ENCODE measurements at places on chromosomes 7 and 10.

DNA sequence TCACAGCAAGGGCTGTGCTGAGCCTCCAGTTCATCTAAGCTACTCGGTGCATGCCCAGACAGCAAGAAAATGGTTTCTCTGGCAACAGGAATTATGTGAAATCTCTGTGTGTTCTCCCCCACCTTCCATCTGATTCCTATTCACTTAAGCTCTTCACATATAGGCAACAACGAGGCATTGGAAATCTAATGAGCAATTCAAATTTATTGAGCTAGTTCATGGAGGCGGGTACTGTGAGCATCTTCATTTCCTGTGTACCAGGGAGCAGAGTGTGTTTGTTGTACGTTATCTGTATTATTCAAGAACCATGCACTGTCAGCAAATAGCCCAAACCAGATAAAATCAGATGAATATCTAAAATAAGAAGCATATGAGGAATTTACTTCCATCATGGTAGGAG, 739.1 kb downstream of the MAGI2 start:
- H3K4me3 ChIP-seq, result no peak overlapping the region
- peaks cover 10% of the 10 kb centered on the region for H3K4me1 ChIP-seq
- DNase-seq, result no peak
- H3K36me3 ChIP-seq, result no peaks in the 10 kb centered on the region

DNA sequence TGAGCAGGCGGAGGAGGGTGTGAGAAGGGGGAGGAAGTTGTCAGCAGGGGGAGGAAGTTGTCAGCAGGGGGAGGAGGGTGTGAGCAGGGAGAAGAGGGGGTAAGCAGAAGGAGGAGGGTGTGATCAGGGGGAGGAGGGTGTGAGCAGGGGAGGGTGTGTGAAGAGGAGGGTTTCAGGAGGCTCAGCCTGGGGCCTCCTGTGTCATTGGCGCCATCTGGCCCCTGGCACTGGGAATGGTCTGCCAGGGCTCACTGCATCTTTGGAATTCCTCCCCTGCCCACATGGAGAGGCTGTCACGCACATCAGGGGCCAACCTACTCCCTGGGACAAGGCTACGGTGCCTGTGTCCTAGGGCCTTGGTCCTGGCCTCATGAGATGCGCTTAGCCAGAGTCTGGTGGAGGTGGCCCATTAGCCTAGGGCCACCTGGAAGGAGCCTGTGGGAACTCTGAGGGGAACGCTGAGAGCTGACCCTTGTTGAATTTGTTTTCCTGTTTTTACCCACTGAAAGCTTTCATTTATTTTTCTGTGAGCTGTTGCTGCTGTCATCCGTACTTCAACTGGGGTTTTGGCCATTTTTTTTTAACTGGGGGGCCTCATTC, 18.0 kb downstream of the CAMK2B start:
- peak; percentile 38 for DNase-seq
- no peaks in the 10 kb centered on the region for H3K4me1 ChIP-seq
- peak overlapping the region; percentile 48 for H3K27ac ChIP-seq
- no peaks in the 10 kb centered on the region for H3K36me3 ChIP-seq
- no peak overlapping the region for H3K4me3 ChIP-seq

DNA sequence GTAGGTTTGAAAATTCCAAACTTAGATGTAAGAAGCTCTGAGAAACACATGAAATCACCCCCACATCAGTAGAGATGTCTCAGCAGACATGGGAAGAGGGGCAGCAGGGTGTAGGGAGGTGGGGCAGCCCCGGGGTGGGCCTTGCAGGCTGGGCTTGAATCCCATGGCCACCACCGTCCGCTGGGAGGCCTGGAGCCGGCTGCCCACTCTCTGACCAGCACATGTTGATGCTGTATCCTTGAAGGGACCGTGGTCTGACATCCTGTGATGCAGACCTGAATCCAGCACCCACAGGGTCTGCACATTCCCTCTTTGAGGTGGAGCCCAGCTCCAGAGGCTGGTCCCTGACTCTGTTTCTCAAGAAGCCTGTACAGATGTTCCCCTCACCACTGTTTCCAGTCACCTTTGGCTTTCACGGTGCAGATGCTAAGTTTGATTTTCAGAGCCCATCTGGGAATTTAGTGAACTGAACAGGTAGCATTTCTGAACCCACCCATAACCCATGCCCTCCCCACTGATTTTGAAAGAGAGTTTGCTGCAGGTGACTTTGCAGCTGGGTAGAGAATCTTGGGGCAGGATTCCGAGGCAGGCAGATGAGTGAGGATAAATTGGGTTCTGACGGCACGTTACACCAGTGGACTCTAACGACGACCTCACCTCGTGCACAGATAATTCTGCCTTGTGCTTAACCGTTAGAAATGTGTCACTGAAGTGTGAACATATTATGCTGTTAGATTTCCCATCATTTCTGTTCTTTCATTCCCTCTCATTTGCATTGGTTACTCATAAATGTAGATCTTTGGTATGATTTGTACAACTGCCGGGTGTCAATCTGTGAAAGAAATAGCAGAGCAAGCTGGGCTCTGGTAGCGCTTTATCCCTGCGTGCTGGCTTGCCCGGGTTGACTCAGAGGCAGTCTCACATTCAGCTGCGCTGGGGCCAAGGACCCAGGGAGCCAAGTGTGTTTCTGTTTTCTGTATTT, 45.7 kb downstream of the IKZF1 start:
- H3K4me1 ChIP-seq, result peaks cover 15% of the 10 kb centered on the region
- H3K27me3 ChIP-seq, result peaks cover 51% of the 10 kb centered on the region
- no peak overlapping the region for H3K4me3 ChIP-seq
- no peaks in the 10 kb centered on the region for H3K36me3 ChIP-seq
- DNase-seq, result no peak

DNA sequence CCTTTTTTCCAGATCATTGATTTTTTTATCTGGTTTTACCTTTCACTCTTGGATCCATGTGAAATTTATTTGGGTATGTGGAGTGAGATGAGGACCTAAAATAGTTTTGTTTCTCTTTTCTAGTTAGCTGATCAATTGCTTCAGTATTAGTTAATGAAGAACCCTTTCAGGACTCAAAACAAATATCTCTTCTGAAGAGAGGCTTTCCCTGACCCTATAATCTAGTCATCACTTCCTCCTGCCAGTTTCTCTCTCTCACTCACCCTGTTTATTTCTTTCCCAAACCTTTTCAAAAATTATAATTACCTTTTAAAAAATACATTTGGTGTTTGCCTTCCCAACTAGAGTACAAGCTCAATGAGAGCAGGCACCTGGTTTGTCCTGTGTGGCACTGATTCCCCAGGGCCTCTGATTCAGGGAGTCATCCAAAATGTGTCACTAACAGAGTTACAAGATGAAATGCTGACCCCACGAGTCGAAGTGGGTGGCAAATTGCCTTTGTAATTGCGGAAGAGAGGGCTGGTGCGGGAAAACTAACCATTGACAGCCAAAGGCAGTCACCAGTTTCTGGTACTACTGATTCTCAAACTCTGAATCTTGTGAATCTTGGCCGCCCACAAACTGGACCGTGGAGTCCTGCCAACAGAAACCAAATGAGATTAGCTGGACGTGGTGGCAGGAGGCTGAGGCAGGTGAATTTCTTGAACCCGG, 2.4 kb downstream of the TMEM140 start:
- no peaks in the 10 kb centered on the region for H3K36me3 ChIP-seq
- no peak overlapping the region for H3K4me3 ChIP-seq
- H3K27me3 ChIP-seq, result no peaks in the 10 kb centered on the region
- H3K4me1 ChIP-seq, result peaks cover 3% of the 10 kb centered on the region
